ENCODE measurements at places on chromosomes 1 and 21. TPM values are rescaled to one million over a fixed set of nuclear protein-coding genes. Genes with fewer than 3 reads are reported as not detected.

FCER1G gene
- 1.8 TPM for total RNA-seq

LCE1D gene
- total RNA-seq = not detected

SSX2IP gene
- 18.2 TPM for total RNA-seq

DNA sequence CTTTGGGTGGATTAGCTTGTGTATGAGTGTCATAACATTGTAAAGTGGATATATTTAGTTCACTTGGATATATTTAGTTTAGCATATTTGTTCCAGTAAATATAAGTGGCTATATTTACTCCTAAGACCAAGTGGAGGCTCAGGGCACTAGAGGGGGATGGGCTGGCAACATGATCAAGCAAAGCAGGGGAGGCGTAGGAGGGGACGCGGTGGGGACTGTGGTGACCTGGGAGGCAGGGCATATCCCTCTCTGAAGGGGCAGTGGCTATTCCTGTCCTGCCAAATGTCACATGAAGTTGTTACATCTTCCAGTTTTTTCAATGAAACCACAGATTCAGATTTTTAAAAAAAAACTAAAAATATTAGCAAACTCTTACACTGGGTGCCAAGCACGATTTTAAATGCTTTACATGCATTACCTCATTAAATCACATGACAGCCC lies 51.9 kb upstream of the EDN2 start:
- DNase-seq = no peak
- H3K27me3 ChIP-seq = peaks cover 26% of the 10 kb centered on the region
- peaks cover 13% of the 10 kb centered on the region for H3K4me1 ChIP-seq
- no peak overlapping the region for H3K4me3 ChIP-seq

- H3K4me1 ChIP-seq = no peaks in the 10 kb centered on the region
- no peaks in the 10 kb centered on the region for H3K27me3 ChIP-seq
- H3K27ac ChIP-seq = no peak overlapping the region
These were observed 72.0 kb upstream of the GORAB start for GRCh38 chr1:170460001-170460400.

DNA sequence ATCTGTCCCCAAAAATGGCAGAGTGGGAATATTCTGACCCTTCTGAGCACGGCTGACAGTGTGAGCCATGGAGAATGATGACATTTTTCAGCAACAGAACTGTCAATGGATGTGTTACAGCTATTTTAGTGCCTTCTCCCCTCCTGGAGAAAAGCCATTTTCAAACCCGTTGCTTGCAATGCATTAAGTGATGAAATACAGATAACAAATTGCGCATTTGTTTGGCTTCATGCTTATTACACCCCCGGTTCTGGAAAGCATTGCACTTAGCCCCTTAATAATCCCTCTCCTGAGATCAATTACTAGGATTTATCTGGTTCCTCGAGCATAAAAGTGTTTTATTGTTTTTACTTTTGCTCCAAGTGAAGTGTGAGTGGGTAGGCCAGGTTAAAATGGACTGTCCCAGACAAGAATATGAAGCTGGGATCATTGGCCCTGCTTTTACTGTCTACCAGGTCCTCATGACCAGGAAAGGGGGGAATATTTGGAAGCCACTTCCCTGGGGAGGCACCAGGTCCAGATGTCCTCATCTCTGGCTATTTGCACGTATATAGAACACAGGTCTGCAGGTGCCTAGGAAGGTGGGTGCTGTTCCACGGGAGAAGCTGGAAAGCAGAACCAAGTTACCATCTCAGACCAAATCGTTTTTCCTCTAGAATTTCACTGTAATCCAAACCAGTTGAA lies 37.5 kb upstream of the HHAT start:
- H3K4me1 ChIP-seq = peaks cover 42% of the 10 kb centered on the region
- no peaks in the 10 kb centered on the region for H3K36me3 ChIP-seq
- no peak for DNase-seq
- H3K27me3 ChIP-seq = no peaks in the 10 kb centered on the region
- H3K4me3 ChIP-seq = no peak overlapping the region

LENEP gene
- 1.3 TPM for total RNA-seq

DNA sequence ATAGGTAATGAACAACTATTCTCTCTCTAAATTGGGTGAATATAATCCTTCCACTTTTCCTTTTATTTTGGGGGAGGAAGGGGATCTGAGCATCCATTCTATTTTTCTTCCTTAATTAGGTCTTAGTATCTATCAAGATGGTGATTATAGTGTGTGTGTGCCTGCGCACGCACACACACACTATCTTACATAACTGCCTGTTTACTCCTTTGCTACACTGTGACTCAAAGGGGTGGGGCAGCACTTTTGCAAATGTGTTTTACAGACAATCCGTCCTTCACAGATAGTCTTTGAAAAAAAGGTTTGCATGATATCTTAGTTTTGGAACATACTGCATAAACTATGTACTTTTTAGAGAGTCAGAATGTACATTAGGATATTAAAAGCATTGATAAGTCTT lies 191.5 kb downstream of the SDCCAG8 start:
- no peak for DNase-seq
- H3K36me3 ChIP-seq = peaks cover 15% of the 10 kb centered on the region
- H3K27me3 ChIP-seq = no peaks in the 10 kb centered on the region
- no peak overlapping the region for H3K4me3 ChIP-seq
- H3K27ac ChIP-seq = no peak overlapping the region
- no peaks in the 10 kb centered on the region for H3K4me1 ChIP-seq

FLG2 gene
- not detected for total RNA-seq

- H3K4me1 ChIP-seq = peaks cover 5% of the 10 kb centered on the region
- H3K36me3 ChIP-seq = no peaks in the 10 kb centered on the region
- peaks cover 17% of the 10 kb centered on the region for H3K27me3 ChIP-seq
- no peak overlapping the region for H3K4me3 ChIP-seq
These were observed 149.2 kb upstream of the SYT6 start for GRCh38 chr1:114302821-114303220.

DNA sequence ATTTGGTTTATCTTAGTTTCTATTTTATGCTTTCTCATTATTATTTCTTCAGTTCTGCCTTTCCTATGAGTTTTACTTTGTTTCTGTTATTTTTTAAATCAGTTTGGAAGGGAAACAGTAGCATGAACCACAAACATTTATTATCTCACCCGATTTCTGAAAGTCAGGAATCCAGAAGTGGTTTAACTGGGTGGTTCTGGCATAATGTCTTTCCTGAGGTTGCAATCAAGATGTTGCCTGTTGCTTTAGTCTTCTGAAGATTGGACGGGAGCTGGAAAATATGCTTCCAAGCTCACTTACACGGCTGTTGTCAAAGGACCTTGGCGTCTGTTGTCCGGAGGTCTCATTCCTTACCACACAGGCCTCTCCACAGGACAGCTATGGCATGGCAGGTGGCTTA lies 50.4 kb downstream of the SNRPE start:
- H3K4me3 ChIP-seq = no peak overlapping the region
- no peak for DNase-seq
- no peak overlapping the region for H3K27ac ChIP-seq
- H3K27me3 ChIP-seq = no peaks in the 10 kb centered on the region

- peaks cover 16% of the 10 kb centered on the region for H3K4me1 ChIP-seq
- H3K36me3 ChIP-seq = peaks cover under 1% of the 10 kb centered on the region
- no peak for DNase-seq
- H3K4me3 ChIP-seq = no peak overlapping the region
- no peak overlapping the region for H3K27ac ChIP-seq
These were observed 41.4 kb downstream of the TRIM62 start for GRCh38 chr1:33140153-33141149.

DNA sequence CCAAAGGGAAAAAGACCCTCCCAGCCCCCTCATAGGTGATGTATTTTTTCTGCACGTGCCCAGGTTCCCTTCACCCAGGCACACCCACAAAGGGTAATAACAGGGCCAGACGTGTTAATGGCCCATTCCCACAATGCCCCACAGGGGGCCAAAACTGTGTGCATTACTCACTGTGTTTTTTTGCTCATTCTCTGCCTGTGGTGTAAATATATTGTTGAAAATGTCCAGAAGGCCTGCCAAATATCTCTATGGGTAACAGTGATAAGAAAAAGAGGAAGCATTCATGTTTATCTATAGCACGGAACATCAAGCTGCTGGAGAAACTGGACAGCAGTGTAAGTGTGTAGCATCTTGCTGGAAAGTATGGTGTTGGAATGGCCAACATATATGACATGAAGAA lies 21.9 kb downstream of the RHEX start:
- no peak overlapping the region for H3K4me3 ChIP-seq
- no peaks in the 10 kb centered on the region for H3K4me1 ChIP-seq
- no peaks in the 10 kb centered on the region for H3K36me3 ChIP-seq

OLIG1 gene
- total RNA-seq = not detected

- DNase-seq = no peak
- H3K27me3 ChIP-seq = no peaks in the 10 kb centered on the region
- H3K4me1 ChIP-seq = peaks cover 43% of the 10 kb centered on the region
- H3K36me3 ChIP-seq = no peaks in the 10 kb centered on the region
- peak overlapping the region; percentile 79 for H3K27ac ChIP-seq
These were observed 17.9 kb downstream of the PLXNA2 start for GRCh38 chr1:208225954-208226937.

DNA sequence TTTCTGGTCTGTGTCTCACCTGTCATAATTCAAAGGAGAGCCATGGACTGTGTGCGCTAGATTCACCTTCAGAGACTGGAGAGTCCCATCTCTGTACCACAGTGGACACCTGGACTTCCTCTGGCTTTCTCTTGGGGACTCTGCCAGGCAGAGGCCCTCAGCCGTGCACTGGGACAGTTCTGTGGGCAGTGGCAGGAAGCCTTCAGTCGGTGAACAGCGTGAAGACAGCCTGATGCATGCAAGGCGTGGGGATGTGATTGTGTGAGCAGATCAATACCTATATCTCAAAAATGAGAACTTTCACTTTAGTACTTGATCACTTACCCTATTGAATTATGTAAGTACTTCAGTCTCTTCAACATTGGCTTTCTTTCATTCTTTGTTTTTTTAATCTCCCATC lies 245.3 kb downstream of the DISC1 start:
- H3K36me3 ChIP-seq = peaks cover 5% of the 10 kb centered on the region
- H3K4me3 ChIP-seq = no peak overlapping the region
- H3K27me3 ChIP-seq = no peaks in the 10 kb centered on the region
- peaks cover 27% of the 10 kb centered on the region for H3K4me1 ChIP-seq
- DNase-seq = no peak

DNA sequence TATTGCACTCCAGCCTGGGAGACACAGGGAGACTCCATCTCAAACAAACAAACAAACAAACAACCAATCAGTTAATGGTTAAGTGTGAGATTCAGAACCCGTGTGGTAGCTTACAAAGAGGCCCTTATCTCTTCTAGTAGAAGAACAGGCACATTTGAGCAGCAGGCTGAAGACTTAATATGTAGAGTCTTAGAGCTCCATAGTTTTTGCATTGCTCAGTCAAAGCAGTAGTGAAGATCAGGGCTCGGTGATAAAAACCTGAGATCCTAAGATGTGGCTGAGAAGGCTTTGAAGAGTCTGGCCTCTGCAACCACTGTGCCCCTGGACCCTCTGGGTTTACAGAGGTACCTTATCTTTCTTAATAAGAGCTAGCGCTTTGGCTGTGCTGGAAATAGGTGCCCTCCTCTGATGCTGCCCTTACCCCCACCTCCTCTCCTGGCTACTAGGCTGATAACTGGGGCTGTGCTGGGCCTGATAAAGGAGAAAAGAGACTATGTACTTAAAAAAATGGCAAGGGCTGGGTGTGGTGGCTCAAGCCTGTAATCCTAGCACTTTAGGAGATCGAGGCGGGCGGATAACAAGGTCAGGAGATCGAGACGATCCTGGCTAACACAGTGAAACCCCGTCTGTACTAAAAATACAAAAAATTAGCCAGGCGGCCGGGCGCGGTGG lies 10.5 kb upstream of the UCK2 start:
- no peak overlapping the region for H3K4me3 ChIP-seq
- no peaks in the 10 kb centered on the region for H3K36me3 ChIP-seq
- H3K4me1 ChIP-seq = no peaks in the 10 kb centered on the region
- H3K27ac ChIP-seq = no peak overlapping the region

GRCh38 chr1:169676001-169676400 lies 35.4 kb downstream of the SELL start:
- DNase-seq = no peak
- H3K4me1 ChIP-seq = peaks cover 9% of the 10 kb centered on the region
- H3K4me3 ChIP-seq = no peak overlapping the region
- H3K36me3 ChIP-seq = no peaks in the 10 kb centered on the region
- H3K27me3 ChIP-seq = no peaks in the 10 kb centered on the region

DNA sequence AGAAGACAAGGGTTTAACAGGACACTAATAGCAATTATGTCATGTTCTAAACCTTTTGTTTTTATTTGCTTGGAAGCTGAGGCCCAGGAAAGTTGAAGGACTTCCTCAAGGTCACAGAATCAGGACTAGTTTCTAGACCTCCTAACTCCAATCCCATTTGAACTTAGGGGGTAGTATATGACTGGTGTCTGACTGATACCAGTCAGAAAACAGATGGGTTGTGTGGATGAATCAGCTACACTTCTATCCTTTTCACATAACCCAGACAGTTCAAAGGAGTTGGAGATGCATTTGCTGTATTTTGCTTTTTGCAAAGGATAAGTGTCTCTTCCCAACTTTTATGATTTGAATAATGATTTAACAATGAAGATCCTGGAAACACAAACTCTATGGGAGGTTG lies 322.5 kb downstream of the HLX start:
- peaks cover 3% of the 10 kb centered on the region for H3K4me1 ChIP-seq
- no peak overlapping the region for H3K4me3 ChIP-seq

SPATA17 gene
- 2.9 TPM for total RNA-seq

GRCh38 chr1:188140958-188141357 lies 1312.2 kb downstream of the PLA2G4A start:
- H3K4me3 ChIP-seq = no peak overlapping the region
- no peaks in the 10 kb centered on the region for H3K4me1 ChIP-seq
- no peaks in the 10 kb centered on the region for H3K27me3 ChIP-seq

GRCh38 chr1:162090378-162090777 lies 20.9 kb downstream of the NOS1AP start:
- no peaks in the 10 kb centered on the region for H3K27me3 ChIP-seq
- no peaks in the 10 kb centered on the region for H3K36me3 ChIP-seq
- H3K4me3 ChIP-seq = no peak overlapping the region
- no peak for DNase-seq
- no peak overlapping the region for H3K27ac ChIP-seq
- H3K4me1 ChIP-seq = peaks cover 20% of the 10 kb centered on the region

DNA sequence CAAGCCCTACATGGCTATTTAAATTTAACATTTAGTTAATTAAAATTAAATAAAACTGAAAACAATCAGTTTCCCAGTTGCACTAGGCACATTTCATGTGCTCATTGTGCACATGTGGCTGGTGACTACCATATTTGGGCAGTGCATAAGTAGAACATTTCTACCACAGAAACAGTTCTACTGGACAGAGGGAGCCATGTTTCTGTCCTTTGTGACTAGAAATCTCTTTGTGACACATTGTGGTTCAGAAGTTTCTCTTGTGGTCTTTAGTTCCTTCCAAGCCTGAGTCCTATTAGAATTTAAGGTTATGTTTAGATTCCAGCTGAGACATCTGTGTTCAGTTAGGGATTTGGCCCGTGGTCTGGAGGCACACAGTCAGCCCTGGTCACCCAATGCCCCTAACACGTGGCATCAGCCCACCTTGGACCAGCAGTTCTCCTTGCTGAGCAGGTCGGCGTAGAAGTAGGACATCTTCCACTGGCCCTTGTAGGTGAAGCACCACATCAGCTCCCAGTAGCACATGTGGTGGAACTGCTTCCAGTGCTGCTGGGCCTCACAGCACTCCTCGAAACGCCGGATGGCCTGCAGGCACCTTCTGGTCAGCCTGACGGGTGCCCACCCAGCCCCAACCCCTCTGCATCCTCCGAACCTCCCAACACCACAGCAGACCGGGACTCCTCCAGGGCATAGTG lies 29.1 kb downstream of the TTC39A start:
- H3K4me1 ChIP-seq = peaks cover 15% of the 10 kb centered on the region
- DNase-seq = no peak
